C1 segment of cervical spinal cord (tissue), 14 donors: ENCODE measurements at places on chromosomes 1 and 21.
A peak's percentile ranks its signal among the peaks of the same experiment; 100 is the strongest.

DNA sequence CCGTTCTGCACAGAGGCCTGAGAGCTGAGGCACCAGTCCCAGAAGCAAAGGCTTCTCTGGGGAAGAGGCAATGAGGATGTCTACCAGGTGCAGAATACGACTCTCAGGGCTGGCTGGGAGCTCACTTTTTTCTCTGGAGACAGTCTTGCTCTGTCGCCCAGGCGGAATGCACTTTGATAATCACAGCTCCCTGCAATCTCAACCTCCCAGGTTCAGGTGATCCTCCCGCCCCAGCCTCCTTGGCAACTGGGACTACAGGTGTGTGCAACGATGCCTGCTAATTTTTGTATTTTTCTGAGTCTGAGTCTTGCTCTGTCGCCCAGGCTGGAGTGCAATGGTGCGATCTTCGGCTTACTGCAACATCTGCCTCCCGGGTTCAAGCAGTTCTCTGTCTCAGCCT is 17.6 kb downstream of the NADK start:
- no peak for DNase-seq

DNA sequence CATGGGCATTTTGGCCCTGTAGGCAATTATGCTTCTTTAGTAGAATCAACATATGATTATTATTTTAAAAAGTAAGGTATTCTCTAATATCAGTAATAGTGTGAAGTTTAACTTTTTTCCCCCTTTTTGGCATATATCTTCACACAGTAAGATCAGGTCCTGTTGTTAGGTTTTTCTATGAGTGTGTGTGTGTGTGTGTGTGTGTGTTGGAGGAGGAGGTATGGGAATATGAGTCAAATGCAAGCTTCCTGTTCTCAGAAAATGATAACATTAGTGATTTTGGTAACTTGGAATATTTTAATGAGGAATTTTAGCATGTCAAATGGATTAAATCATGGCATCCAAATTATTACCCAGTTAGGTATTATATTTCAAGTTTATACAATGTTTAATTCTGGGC is 65.8 kb upstream of the BCL10 start:
- no peak for DNase-seq

- no peak for DNase-seq
These were observed 253.8 kb downstream of the LTN1 start for GRCh38 chr21:28738882-28739281.

DNA sequence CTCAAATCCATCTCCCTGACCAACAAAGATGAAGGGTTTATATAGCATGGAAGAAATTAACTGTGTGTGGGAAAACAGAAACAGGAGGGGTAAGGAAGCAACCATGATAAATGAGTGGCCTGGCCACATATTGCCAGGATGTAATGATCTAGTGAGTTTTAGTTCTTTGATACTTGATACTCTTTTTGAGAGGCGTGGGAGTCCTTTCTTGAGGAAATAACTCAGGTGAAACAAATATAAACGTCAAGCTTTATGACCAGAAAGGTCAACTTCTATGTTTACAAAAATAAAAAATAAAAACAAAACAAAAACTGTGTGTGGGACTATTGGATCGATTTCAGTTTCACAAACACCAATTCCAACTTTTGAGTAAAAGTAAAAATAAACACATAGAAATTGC is 860.8 kb upstream of the B3GALT2 start:
- DNase-seq = no peak

DNA sequence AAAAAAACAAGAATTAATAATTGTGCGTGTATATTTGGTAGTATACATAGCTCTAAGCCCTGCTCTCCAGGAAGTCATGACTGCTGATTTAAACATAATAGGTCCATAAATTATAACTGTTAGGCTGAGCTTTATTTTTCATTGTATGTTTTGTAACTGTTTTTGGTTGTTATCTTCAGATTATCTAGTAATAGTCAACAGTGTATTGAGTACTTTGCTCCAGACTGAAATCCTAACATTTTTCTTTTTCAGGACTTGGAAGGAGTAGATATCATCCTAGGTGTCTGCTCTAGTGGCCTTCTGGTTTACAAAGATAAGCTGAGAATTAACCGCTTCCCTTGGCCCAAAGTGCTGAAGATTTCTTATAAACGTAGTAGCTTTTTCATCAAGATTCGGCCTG is 90.9 kb downstream of the TMEM200B start:
- no peak for DNase-seq

DNA sequence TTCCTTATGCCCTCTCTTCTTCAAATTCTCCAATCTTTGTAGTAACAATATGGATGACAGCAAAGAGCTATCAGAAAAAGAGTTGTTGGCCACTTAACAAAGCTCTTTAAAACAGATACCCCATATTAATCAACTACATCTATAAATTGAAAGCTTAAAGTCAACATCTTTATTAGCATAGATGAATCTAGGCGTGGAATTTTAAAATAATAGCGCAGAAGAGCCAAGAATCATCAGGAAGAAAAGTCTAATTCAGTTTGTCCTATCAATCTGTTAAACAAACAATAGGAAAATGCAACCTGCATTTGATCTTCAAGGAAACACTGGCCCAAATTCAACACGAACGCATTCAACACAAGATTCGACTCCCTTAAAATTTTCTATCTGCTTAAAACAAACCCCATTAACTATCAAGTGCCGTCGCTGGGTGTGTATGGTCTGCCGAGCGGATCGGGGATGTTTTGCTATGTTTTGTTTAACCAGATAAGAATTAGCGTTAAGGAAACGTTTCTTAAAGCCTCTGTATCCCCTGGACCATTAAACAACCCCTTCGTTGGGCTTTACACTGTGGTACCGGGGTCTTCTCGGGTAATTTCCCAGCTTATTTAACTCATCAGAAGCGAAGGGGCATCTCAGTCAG is 1.0 kb downstream of the LYST start:
- no peak for DNase-seq

DNA sequence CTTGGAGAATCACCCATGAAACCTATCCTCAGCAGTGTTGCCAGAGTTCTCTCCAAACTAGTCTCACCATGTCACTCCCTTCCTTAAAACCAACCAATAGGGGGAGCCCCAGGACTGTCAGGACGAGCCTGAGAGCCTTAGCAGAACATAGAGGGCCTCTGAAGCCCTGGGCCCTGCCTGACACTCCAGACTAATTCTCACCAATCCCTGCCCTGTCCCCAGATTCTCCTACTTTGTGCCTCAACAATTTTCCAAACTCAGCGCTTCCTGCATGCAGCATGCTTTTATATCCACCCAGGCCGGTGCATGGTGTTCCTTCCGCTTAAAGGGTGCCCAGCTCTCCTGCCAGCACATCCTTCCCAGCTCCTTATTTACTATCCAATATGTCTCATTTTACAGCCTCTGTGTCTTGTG is 42.7 kb downstream of the HSD3B1 start:
- no peak for DNase-seq

GRCh38 chr1:191240925-191241324 is 763.3 kb upstream of the BRINP3 start:
- DNase-seq = no peak

DNA sequence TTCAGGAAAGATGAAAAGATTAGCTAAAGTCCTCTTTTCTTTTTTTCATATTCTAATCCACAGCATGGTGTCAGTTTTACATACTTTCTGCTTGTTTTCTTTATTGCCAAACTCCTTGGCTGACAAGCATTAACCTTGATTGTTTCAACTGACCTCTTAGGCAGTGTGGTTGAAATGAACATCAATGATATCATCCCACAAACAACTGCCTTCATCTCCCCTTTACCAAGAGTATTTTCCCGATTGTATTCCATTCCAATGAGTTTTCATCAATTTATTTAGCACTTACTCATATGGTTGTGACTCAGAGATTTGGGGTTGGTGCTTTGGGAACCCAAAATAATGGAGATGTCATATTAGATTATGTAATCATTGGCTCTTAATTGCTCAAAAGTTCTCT is 71.8 kb downstream of the SPAG17 start:
- no peak for DNase-seq

DNA sequence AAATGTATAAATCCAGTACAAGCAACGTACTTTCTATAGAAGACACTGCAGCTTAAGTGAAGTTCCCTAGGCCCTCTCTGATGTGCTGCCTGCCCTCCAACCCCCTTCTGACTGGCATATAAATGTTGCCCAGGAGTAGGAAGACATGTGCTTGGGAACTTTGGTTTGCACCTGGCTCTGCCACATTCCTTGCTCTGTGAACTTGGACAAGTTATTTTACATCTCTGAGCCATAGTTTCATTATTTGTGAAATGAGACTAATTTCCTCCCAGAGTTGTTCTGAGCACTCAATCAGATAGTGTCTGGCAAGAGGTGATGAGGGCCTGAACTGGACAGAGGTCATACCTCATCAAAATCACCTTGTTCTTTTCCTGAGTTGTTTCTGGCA is 3.5 kb upstream of the PHC2 start:
- no peak for DNase-seq

DNA sequence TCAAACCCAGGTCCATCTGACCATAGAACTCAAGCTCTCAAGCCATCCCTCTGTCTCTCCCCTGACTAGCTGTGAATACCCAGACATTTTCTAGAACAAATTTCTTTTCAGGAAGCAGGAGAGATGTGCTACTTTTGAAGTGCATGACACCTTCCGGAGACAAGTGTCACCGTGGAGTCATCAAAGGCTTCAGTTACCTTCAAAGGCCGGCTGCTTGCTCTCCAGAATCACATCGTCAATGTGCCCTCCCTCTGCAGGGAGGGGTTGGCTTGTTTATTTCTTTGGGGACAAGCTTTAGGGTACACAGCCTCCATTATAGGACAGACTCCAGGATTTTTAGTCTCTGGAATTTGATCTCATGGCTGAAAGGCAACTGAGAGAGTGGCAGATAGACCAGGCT is 37.7 kb upstream of the IGSF21 start:
- DNase-seq = no peak

GRCh38 chr1:119347858-119348257 is 20.7 kb upstream of the HAO2 start:
- no peak for DNase-seq

DNA sequence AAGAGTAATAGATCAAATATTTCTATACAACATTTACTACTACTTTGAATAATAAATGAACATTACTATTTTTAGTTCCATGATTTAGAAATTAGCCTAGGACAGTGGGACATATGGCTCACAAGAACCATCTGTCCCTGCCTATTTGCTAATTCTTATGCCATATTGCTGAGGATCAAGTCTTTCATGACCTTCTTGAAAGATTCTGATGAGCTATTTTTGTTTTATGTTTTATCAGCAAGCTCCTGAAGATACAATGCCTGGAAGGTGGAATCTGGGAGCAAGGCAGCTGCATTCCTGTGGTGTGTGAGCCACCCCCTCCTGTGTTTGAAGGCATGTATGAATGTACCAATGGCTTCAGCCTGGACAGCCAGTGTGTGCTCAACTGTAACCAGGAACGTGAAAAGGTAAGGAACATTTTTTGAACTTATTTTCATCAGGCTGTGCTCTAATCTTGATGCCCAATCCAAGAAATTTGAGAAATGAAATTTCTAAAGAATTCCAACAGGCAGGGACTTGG is 326.7 kb downstream of the PAPPA2 start:
- DNase-seq = no peak

- DNase-seq = peak; percentile 45
These were observed 12.5 kb downstream of the PDXK start for GRCh38 chr21:43731476-43731875.

GRCh38 chr1:18783705-18784481 is 75.6 kb downstream of the TAS1R2 start:
- DNase-seq = no peak

- DNase-seq = no peak
These were observed 221.2 kb upstream of the USP25 start for GRCh38 chr21:15508554-15508953.

DNA sequence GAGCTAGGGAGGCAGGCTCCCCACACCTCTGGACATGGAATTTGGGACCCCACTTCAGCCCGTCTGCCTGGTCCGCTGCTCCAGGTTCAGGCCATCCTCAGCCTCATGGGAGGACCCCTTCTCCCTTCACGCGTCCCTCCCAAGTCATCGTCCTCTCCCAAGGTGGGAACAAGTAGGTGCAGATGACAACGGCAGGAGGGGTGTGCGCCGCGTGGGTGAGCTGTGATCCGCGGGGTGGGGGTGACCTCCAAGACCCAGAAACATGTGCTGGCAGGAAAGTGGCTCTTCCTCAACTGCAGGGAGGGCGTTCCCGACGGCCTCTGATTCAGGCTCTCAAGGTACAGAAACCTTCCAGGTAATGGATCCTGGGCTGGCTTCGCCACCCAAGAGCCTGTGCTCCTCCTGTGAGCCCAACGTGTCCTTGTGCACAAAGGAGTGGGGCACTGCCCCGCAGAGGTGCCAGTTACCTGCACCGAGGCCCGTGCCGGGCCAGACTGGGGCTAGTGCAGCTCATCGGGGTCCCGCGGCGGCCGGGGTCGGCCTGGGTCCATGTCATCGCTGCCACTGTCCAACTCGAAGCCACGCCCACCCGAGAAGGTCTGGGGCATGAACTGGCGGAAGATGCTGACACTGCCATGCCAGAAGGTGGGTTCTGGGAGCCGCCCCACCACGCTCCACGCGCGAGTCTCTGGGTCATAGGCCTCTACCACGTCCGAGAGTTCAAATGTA is 9.6 kb downstream of the KLHL21 start:
- no peak for DNase-seq

- no peak for DNase-seq
These were observed 73.3 kb downstream of the EVI5 start for GRCh38 chr1:92711473-92712165.

- DNase-seq = no peak
These were observed 29.6 kb downstream of the CFAP74 start for GRCh38 chr1:1973716-1974642.

DNA sequence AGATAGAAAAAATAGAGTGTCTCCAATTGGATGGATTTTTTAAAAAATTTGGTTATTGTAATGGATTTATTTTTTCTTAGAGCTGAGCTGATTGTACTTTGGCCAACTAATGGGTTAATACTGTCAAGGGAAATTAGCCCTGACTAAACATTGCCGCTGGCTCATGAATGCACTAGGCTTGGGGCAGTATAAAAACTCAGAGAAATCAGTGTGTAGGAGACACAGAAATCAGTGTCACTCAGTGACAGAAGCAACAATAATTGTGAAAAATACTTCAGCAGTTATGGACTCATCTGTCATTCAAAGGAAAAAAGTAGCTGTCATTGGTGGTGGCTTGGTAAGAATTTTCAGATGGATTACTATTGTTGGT is at the start of gene KMO:
TSS of gene KMO (plus strand) at position 217 of the 370 bp plus-strand sequence. CDS start at position 284, 67 bp downstream.
- DNase-seq = no peak

DNA sequence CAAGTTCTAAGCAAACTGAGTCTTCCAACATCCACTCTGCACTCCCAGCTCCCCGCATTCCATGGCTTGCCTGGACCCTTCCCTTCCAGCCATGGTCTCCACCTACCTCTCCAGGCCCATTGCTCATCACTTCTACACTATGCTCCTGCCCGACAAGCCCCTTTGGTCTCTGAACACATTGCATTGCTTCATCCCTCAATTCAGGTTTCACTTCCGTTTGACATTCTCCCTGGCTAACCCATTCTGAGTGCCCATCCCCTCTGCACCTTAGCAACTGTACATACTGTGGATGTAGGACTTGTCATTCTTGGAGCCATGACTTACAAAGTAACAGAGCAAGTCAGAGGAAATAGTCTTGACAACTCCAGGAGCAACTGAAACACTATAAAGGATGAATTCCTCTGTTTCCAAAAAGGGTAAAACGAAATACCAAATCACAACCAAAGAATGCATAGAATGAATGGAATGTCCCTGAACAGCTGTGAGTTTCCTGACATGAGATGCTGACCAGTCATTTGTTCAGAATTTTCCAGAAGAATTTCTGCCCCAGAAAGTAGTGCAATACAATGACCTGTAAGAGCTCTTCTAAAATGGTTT is 66.7 kb downstream of the KCNJ6 start:
- DNase-seq = no peak
